ENCODE measurements at places on chromosomes 4 and X.

GRCh38 chr4:16513876-16514275, 287.6 kb upstream of the TAPT1 start:
- no peak for DNase-seq

- peak; percentile 52 for DNase-seq
Observed at GRCh38 chrX:12975991-12976558, 1.2 kb downstream of the TMSB4X start.

- no peak for DNase-seq
Observed at GRCh38 chr4:82381235-82381634, 7.4 kb upstream of the HNRNPD start.

DNA sequence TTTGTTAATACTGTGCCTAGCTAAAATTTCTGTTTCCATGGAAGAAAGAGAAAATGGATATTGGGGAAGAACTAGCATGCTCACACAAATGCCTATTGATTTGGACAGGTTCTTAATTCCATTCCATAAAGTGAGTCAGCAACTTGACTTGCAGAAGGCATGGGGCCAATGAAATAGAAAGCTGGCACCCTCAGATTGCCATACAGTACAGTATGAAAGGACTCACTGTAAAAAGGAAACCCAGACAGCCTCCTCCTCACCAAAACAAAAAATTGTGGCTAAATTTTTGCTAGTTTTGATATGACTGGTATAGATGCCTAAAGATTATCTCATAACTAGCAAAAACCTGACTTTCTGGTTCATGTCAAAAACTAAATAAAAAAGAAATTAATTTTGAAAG, 11.2 kb upstream of the TAB3 start:
- DNase-seq, result no peak

GRCh38 chr4:100258675-100259074, 68.4 kb upstream of the DDIT4L start:
- no peak for DNase-seq

GRCh38 chr4:38105475-38106220, 145.4 kb downstream of the PTTG2 start:
- DNase-seq, result no peak

GRCh38 chr4:173013232-173013930, 155.2 kb upstream of the GALNT7 start:
- DNase-seq, result peak; percentile 55

DNA sequence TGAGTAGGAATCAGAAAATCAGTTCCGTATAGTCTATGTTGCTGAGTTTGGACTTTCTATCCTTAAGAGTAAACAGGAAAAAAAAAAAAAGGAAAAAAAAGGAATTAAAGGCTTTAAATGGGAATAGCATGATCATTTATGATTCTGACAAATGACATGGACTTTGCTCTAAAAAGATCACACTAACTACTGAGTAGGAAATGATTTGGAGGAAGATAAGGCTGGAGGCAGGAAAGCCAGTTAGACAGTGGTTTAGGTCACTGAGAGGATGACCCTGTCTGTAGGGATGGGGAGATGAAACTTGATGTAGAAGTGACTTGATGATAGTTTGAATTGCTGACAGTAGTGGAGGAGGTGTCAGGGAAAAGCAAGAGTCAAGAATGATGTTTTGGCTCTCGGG, 9.2 kb upstream of the JADE1 start:
- no peak for DNase-seq

DNA sequence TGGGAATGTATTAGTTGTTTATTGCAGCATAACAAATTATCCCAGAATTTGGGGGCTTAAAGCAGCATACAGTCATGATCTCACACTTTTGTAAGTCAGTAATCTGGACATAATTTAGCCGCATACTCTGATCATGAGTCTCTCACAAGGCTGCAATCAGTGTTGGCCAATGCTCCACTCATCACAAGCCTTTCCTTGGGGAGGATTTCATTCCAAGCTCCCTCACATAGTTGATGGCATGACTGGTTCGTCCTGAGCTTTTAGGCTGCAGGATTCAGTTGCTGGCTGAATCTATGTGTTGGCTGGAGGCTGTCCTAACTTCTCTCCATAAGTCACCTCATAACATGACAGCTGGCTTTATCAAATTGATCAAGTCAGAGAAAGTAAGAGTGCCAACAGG, 1568.6 kb upstream of the PCDH7 start:
- DNase-seq, result no peak

- DNase-seq, result peak; percentile 16
Observed at GRCh38 chrX:3638280-3638873, 75.1 kb downstream of the PRKX start.

- DNase-seq, result no peak
Observed at GRCh38 chr4:141858437-141858836, 222.1 kb downstream of the IL15 start.

- DNase-seq, result no peak
Observed at GRCh38 chrX:97290199-97290598, 406.5 kb downstream of the RPA4 start.

GRCh38 chr4:64200001-64200555, 209.2 kb downstream of the TECRL start:
- no peak for DNase-seq

- no peak for DNase-seq
Observed at GRCh38 chr4:159526172-159526571, 423.3 kb downstream of the RAPGEF2 start.

DNA sequence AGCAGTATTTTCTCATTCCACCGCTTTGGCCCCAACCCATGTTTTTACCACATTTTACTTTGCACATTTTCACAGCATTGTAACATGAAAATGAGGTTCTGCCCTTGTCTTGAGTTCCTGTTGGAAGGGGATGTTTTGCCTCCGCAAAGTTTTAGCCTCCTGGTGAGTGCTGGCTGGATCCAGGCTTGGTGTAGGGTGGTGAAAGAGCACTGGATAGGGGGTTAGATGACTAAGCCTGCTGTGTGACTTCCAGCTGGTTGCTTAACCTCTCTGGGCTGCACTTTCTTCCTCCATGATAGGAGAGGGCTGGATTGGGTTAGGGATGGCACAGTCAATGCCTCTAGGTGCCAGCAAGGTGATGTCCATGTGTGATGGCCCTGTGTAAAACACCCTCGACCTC, 28.9 kb downstream of the CYTL1 start:
- no peak for DNase-seq

- peak; percentile 61 for DNase-seq
Observed at GRCh38 chrX:39814391-39814790, 283.4 kb downstream of the BCOR start.

DNA sequence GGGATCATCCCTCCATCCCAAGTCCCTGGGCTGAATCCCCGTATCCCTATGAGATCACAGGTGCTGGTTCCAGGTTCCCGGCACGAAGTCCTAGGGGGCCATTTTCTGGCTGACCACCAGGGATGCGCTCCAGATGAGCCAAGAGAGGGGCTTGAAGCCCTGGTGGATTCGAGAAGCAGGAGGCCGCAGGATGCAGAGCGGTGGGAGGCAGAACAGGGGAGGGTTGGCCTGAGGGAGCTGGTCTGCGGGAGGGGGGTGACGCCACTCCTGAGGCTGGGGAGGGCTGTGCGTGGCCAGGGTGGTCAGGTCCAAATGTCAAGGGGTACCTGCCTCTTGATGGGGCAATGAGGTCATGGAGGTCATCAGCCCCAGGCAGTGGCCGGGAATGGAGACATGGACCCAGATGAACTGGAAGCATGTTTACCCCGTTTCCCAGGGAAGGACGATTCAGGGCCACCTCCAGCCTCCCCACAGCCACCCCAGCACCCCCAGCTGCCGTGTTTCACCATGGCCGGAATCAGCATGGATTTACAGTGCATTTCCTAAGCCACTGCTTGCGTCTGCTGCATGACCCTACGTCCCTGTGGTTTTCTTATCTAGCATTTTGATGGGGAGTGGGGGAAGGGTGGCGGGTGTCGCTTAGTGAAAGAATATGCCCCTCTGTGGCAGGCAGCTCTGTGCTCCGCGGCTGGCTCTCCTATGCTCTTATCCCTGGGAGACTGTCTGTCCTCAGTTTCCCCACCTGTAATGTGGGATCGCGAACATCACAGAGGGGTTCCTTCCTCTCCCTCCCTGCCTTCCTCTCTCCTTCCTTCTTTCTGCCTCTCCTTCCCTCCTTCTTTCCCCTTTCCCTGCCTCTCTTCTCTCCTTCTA, 17.0 kb upstream of the HTRA3 start:
- DNase-seq, result no peak

GRCh38 chr4:137283737-137284136, 248.6 kb downstream of the PCDH18 start:
- peak; percentile 49 for DNase-seq

- DNase-seq, result no peak
Observed at GRCh38 chrX:46713672-46714490, 45.0 kb downstream of the SLC9A7 start.

- no peak for DNase-seq
Observed at GRCh38 chrX:37425370-37425769, 76.2 kb downstream of the PRRG1 start.

- no peak for DNase-seq
Observed at GRCh38 chr4:107815158-107815557, 9.6 kb upstream of the SGMS2 start.

GRCh38 chr4:138414202-138414601, 172.1 kb upstream of the SLC7A11 start:
- no peak for DNase-seq

- no peak for DNase-seq
Observed at GRCh38 chr4:109811707-109812106, 3.9 kb upstream of the GAR1 start.

- no peak for DNase-seq
Observed at GRCh38 chrX:139554376-139554775, 23.8 kb downstream of the F9 start.
